SJSA1 (cell line): ENCODE measurements at places on chromosomes 6 and 20.

DNA sequence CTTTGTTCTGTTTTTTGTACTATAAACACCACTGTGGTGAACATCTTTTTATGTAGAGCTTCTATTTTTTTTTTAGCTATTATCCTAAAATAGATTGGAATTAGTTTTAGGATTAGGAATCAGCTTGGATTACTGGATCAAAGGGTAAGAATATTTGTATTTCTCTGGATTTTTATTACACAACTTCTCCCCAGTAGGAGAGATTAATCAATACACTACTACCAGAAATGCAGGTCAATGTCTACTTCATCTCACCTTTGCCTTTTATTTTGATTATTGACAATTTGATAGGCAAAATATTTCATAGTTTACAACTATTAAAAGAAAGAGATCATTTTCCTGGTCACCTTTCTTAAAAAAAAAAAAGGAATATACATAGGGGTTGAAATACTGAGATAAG, 191.9 kb downstream of the TSHZ2 start:
- H3K36me3 ChIP-seq, result no peaks in the 10 kb centered on the region
- no peak overlapping the region for H3K27ac ChIP-seq
- peaks cover 6% of the 10 kb centered on the region for H3K4me1 ChIP-seq
- no peak overlapping the region for H3K4me3 ChIP-seq
- no peaks in the 10 kb centered on the region for H3K27me3 ChIP-seq
- no peak for DNase-seq

DNA sequence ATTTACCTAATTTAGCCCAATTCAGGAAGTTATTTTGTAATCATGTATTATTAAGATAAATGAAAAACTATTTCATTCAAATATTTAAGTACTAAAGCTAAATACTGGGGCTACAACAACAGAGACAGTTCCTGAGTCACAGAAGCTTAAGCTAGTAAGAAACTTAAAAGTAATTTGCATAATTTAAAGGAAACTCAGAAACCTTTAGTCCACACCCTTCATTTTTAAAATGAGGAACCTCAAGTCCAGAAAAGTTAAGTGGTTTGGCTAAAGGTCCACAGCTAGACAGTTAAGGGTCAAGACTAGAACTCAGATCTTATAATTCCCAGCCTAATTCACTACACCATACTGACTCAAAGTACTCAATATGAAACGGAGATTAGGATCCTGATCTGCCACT, 7.2 kb downstream of the LMBRD1 start:
- no peaks in the 10 kb centered on the region for H3K4me1 ChIP-seq
- no peak overlapping the region for H3K4me3 ChIP-seq
- no peak overlapping the region for H3K27ac ChIP-seq
- no peaks in the 10 kb centered on the region for H3K36me3 ChIP-seq
- H3K27me3 ChIP-seq, result no peaks in the 10 kb centered on the region

GRCh38 chr6:108608453-108609275, 47.9 kb downstream of the FOXO3 start:
- no peak overlapping the region for H3K4me3 ChIP-seq
- no peak for DNase-seq
- no peaks in the 10 kb centered on the region for H3K27me3 ChIP-seq
- no peaks in the 10 kb centered on the region for H3K36me3 ChIP-seq

DNA sequence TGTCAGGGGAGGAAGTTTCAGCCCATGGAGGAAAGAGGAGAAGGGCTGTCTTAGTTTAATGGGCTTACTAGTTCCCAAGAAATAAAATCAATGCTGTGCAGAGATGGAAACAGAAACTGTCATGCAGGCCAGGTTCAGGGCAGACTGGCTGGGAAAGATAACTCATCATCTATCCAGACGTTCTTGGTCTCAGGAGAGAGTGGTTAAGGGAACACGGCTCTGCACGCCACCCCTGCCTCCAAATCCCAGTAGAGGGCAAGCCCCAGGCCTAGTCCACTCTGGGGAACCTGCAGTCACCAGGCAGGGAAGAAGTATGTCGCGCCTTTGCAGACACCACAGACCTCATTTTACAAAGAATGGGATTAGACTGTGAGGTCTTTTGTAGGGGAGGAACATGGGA, 12.5 kb downstream of the ALDH8A1 start:
- no peak for DNase-seq
- no peaks in the 10 kb centered on the region for H3K36me3 ChIP-seq
- no peak overlapping the region for H3K4me3 ChIP-seq
- H3K27me3 ChIP-seq, result no peaks in the 10 kb centered on the region

DNA sequence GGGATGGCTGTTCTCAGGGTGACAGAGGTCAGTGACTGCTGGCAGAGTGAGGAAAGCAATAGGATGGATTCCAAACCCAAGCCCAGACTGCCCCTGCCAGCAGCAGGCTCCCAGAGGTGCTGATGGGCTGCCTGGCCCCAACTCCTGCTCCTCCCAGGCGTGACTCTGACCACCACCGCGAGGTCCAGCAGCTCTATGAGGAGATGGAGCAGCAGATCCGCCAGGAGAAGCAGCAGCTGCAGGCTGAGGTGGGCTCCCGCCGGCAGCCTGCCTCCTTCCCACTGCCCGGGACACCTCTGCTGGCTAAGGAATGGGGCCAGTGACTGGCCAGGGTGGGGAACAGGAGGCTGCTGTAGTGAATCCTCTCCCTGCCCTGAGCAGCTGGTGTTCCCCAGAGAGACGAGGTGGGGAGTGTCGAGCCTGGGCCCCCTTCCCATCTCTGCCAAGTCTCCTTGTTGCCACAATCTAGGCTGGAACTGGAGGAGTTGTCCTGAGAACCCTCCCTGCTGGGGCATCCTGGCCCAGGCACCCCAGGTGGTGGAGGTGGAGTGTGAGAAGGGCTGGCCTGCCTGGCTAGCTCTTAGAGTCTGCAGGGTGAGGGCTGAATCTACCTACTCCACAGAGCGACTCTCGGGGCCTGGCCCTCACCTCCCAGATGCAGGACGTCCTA, 20.4 kb downstream of the RAB44 start:
- no peak for DNase-seq
- H3K36me3 ChIP-seq, result no peaks in the 10 kb centered on the region
